ENCODE measurements at places on chromosomes 4 and X.

- no peak for DNase-seq
These were observed 122.7 kb upstream of the JADE1 start for GRCh38 chr4:128686810-128687209.

- no peak for DNase-seq
These were observed 226.3 kb downstream of the ZIC3 start for GRCh38 chrX:137792214-137792613.

DNA sequence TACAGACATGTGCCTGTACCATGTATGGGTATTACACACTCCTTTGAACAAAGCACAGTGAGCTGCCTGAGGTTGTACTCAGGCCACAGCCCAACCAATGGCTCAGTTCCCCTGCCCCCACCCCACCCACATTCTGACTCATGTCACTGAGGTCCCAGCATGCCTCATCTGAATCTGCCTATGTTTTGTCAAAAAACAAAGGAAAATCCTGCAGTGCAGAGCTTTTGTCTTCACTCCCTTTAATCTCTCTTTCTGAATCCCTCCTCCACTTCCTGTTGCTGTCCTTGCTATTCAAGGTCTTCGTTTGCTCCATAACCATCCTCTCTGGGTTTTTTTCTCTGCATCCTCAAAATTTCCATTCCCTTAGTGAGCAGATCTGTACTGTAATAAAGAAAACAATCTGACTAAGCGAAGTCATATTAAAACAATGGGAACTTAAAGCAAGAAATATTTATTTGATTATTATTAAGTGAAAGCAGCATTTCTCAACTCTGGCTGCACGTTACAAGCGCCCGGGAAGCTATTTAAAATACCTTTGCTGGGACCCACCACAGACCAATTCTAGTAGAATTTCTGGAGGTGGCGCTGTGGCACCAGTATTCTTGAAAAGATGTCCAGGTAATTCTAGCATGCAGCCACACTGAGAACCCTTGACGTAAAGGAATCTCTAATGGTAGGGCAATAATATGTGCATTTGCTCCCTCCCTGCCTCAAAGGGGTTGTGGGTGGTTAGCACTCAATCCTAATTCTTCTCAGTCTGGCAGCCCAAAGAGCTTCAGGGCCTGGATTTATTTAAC lies 8.7 kb downstream of the GUCY2F start:
- DNase-seq, result peak; percentile 54

GRCh38 chr4:41290479-41290878 lies 33.8 kb downstream of the UCHL1 start:
- DNase-seq, result no peak

DNA sequence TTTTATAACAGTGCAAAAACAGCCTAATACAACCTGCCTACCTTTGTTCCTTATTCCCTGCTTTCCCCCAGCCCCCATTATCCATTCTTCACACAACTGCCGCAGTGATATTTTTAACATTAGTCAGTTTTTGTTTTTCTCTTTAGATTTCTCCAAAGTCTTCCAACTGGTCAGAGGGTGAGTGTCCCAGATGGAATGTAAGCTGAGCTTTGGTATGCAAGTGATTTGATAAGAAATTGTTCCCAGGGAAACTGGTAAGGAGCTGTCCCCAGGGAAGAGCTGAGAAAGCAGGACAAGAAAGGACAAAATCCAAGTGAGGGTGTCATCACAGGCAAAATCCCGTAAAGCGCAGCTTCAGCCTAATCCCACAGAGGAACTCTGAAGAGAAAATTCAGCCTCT lies 475.5 kb upstream of the ADGRL3 start:
- peak; percentile 91 for DNase-seq

- DNase-seq, result peak; percentile 74
These were observed 191.6 kb upstream of the ANKRD50 start for GRCh38 chr4:124903995-124904722.

DNA sequence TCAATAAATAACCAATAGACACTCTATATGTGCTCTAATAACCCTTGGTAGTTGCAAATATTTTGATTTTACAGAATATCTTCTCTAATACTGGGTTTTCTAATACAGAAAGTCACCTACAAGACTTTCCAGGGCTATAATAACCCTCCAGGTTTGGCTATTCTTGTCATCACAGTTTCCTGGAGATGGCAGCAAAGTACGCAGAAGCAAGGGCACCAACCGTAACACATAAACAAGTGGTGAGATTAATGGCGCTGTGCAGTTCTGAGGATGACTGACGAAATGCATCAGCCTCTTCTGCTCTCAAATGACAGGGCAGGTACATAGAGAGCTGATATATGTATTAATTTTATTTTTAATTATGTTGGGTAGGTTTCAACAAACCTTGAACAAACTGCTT lies 122.4 kb downstream of the C4orf33 start:
- DNase-seq, result peak; percentile 9

DNA sequence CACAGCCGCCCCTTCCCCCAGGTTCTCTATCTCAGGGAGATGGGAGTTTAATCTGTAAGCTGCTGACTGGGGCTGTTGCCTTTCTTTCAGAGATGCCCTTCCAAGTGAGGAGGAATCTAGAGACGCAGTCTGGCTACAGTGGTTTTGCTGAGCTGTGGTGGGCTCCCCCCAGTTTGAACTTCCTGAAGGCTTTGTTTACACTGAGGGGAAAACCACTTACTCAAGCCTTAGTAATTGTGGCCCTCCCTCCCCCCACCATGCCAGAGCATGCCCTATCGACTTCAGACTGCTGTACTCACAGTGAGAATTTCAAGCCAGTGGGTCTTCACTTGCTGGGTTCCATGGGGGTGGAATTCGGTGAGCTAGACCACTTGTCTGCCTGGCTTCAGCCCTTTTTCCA lies 131.3 kb downstream of the FAAH2 start:
- DNase-seq, result no peak

GRCh38 chr4:159010563-159011260 lies 92.2 kb upstream of the RAPGEF2 start:
- DNase-seq, result peak; percentile 65

- DNase-seq, result no peak
These were observed 44.2 kb downstream of the GSX2 start for GRCh38 chr4:54144199-54144598.

GRCh38 chr4:151968643-151969042 lies 207.8 kb upstream of the GATB start:
- no peak for DNase-seq

GRCh38 chr4:127211650-127212560 lies 420.9 kb upstream of the INTU start:
- DNase-seq, result peak; percentile 64

Data from fibroblast of upper back skin (primary cell).